ENCODE measurements at places on chromosomes 11 and 22.
A peak's percentile ranks its signal among the peaks of the same experiment; 100 is the strongest.

- DNase-seq: peak; percentile 54
Observed at GRCh38 chr11:12258451-12258850, 118.9 kb upstream of the PARVA start.

- no peak for DNase-seq
Observed at GRCh38 chr11:85809191-85809590, 1.8 kb downstream of the SYTL2 start.

- no peak for DNase-seq
Observed at GRCh38 chr11:9950462-9950861, 286.6 kb downstream of the SWAP70 start.

- no peak for DNase-seq
Observed at GRCh38 chr11:11463405-11463804, 110.4 kb upstream of the CSNK2A3 start.

DNA sequence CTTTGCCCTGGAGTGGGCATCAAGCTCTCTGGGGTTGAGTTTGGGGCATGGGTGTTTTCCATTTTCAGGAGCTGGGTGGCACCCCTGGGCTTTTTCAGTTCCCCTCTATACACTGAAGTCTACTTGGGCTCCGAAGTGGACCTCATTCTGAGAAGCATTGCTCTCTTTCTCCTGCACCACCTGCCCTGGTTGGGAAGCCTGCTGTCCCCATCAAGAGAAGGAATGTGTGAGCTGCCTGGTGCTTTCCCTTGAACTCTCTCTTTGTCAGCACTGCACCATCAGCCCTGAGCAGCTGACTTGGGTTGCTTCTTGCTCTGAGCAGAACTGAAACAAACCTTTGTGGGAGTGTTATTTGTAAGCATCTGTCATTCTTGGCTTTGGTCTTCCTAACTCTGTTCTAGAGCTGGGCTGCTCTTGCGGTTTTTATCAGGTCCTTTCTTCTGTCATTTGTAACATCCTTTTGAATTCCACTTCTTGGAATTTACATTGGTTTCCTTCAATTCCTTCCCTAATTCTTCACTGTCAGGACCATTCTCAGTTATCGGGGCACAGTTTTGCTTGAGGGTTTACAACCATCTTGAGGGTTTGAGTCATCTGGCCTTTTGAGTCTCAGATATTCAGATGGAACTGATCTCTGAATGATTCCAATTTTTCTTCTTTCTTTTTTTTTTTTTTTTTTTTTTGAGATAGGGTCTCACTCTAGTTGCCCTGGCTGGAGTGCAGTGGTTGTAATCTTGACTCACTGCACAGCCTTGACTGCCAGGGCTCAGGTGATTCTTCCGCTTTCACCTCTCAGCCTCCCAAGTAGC, 20.5 kb downstream of the UBE2L3 start:
- DNase-seq: peak; percentile 17

Measured in cardiac fibroblast (primary cell).